ENCODE measurements at places on chromosomes 7 and 10.

- no peak for DNase-seq
Measured at GRCh38 chr10:5643346-5644067, 22.9 kb downstream of the ASB13 start.

GRCh38 chr10:118332948-118333710 lies 9.0 kb downstream of the FAM204A start:
- DNase-seq: no peak

DNA sequence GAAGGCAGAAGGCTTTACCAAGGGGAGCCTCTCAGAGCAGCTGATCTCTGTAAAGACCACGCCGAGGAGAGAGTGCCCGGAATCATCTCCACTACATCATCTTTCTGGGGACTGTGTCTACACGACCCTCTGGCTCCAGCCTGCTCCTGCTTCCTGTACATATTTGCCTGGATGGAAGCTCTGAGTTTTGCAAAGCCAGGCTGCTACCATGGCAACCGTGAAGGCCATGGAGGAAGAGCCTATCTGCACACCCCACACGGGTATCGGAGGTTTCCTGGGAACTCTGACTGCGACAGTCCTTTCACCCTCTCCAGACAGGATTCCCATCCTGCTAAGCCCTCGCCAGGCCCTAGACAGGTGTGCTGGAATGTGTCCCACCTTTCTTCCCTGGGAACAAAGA lies 83.4 kb upstream of the TNRC18 start:
- DNase-seq: no peak

GRCh38 chr10:50260791-50261281 lies 9.5 kb upstream of the ASAH2 start:
- DNase-seq: peak; percentile 45

GRCh38 chr10:69649786-69650550 lies 19.9 kb downstream of the FAM241B start:
- DNase-seq: no peak

- DNase-seq: no peak
Measured at GRCh38 chr10:24324651-24325050, 115.7 kb downstream of the KIAA1217 start.

DNA sequence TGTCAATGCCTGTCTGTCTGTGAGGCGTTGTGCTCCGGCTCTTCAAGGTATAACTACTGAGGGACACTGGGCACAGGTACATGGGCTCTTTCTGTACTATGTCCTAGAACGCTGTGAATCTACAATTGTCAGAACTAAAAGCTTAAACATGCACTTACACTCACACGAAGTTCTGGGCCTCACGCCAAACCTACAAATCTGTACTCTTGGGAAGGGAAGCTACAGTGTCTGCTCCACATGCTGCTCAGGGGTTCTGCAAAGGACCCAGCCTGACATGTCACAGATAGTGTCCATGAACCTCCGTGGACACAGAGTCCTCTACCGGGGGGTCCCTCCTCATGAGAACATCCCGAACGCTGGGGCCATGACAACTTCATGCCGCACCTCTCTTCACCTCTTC lies 268.7 kb downstream of the WDR37 start:
- no peak for DNase-seq

- DNase-seq: peak; percentile 39
Measured at GRCh38 chr7:132666071-132666773, 90.0 kb upstream of the PLXNA4 start.

DNA sequence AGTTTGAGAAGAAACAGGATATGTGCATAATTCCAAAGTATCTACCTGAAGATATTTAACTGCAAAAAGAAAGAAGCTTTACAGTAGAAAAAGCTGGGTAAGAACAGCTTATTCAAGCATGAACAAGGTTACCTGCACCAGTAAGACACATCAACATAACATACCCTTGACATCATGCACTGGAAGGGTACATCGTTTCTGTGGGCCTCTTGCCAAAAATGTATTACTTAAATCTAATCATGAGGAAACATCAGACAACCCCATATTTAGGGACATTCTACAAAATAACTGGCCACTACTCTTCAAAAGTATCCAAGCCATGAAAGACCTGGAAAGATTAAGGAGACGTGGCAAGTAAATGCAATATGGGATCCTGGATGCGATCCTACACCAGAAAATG lies 18.9 kb downstream of the TPK1 start:
- no peak for DNase-seq

Measured in activated CD4-positive, alpha-beta T cell treated with anti-CD3 and anti-CD28 coated beads, Interleukin-2, Interleukin-6, amounts not matched to agents 100 ng/mL and 50 ng/mL, durations not matched to agents 16 hours and 8 hours (primary cell).